IMR-90 (cell line): ENCODE measurements at places on chromosomes 12 and 14.

GRCh38 chr12:96327889-96328288 is 72.3 kb downstream of the CDK17 start:
- DNase-seq, result no peak
- no peak overlapping the region for H3K27ac ChIP-seq
- H3K27me3 ChIP-seq, result no peaks in the 10 kb centered on the region

GRCh38 chr12:3913278-3913677 is 40.1 kb upstream of the PARP11 start:
- DNase-seq, result no peak
- no peak overlapping the region for H3K4me3 ChIP-seq
- H3K27ac ChIP-seq, result no peak overlapping the region
- 0 out of 2 replicates have a peak, but pooled peaks cover 1% of the 10 kb centered on the region for H3K27me3 ChIP-seq
- no peaks in the 10 kb centered on the region for H3K4me1 ChIP-seq

DNA sequence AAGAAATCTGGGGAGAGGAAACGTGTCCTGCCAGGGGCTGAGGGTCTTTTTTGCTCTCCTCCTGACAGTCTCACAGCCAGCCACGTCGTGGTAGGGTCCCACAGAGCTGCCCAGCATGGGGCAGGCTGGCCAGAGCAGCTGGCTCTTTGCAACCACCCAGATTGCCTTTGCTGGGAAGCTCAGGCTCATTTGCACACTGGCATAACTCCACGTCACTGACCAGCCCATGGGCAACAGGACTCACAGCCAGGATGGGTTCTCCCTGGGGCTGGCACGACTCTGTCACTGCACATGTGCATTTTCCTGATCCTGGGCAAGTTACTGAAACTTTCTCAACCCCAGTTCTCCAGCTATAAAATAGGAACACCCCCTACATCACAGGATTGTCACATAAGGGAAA is 242.2 kb downstream of the DPF3 start:
- no peaks in the 10 kb centered on the region for H3K36me3 ChIP-seq
- no peak for DNase-seq
- peaks cover 30% of the 10 kb centered on the region for H3K4me1 ChIP-seq
- peak overlapping the region; percentile 10; the same call in 1 of the 2 replicates for H3K27ac ChIP-seq
- no peak overlapping the region for H3K4me3 ChIP-seq

DNA sequence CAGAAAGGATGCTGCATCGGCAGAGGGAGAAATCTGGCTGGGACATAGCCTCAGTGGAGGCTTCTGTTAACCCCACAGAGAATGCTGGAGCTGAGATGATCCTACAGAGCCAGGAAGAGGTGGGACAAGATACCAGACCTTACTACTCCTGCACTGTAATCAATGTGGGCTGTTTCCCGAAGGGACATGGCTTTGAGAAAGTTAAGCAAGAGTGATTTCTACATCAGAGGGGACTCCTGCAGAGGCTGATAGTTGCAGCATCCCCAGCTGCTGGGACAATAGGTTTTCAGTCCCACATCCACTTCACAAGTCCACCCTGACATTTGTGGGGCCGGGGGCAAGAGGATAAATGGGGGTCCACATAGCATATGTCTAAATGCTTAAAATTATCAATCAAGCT is 22.5 kb upstream of the CMKLR1 start:
- no peaks in the 10 kb centered on the region for H3K4me1 ChIP-seq
- no peaks in the 10 kb centered on the region for H3K27me3 ChIP-seq
- H3K4me3 ChIP-seq, result no peak overlapping the region
- H3K27ac ChIP-seq, result no peak overlapping the region
- H3K36me3 ChIP-seq, result no peaks in the 10 kb centered on the region
- no peak for DNase-seq

DNA sequence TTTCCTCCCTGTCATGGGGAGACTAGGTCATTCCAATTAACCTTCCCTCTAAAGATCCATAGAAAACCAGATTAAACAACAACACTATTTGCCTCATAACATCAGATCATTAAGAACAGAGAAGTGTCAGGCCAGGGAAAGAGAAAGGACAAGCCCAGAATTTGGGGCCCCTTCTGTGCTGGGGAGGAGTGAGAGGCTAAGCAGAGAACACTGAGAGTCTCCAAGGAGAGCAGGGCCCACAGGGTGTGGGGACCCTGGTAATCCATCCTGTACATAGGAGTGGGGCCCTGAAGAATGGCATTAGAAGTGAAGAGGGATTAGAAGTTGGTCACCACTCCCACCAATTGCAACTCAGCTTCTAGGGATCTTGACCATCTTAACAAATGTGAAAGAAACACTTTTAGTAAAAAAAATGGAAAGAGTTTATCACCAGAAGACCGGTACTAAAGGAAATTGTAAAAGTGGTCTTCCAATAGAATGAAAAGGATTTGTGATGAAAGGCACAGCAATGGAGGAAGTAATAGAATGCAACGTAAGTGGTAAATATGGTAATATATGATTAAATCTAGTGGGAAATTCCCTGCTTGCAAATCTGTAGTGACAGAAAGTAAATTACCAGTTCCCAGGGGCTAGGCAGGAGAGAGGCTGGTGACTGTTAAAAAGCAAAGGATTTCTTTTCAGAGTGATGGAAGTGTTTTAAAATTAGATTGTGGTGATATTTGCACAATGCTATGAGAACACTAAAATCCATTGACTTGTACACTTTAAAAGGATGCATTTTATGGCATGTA is 14.0 kb upstream of the TMTC1 start:
- H3K27me3 ChIP-seq, result peaks cover 20% of the 10 kb centered on the region
- H3K36me3 ChIP-seq, result no peaks in the 10 kb centered on the region
